Activated CD8-positive, alpha-beta T cell treated with anti-CD3 and anti-CD28 coated beads, Interleukin-2, amount 10 ng/mL, durations not matched to agents 7 days and 5 days (primary cell): ENCODE measurements at places on chromosomes 16 and 17. TPM values are rescaled to one million over a fixed set of nuclear protein-coding genes. Genes with fewer than 3 reads are reported as not detected.

- DNase-seq: no peak
These were observed 35.3 kb downstream of the NOL11 start for GRCh38 chr17:67753026-67753425.

GRCh38 chr17:73309727-73310596 lies 1.8 kb downstream of the CDC42EP4 start:
- DNase-seq: no peak

DNA sequence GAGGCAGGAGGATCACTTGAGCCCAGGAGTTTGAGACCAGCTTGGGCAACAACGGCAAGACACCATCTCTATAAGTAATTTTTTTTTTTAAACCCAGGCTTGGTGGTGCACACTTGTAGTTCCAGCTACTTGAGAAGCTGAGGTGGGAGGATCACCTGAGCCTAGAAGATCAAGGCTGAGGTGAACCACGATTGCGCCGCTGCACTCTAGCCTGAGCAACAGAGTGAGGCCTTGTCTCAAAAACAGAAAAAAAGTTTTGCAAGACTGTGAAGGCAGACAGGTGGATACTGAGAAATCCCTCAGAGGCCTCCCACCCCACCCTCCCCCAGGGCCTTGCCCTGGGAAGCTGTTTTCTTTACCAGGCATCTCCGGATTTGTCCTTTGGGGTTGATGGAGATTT lies 125.4 kb downstream of the MGAT5B start:
- DNase-seq: peak; percentile 45

- no peak for DNase-seq
These were observed 59.1 kb upstream of the CLEC18B start for GRCh38 chr16:74480150-74481029.

GRCh38 chr17:17089796-17090641 lies 47.8 kb downstream of the MPRIP start:
- no peak for DNase-seq

DNA sequence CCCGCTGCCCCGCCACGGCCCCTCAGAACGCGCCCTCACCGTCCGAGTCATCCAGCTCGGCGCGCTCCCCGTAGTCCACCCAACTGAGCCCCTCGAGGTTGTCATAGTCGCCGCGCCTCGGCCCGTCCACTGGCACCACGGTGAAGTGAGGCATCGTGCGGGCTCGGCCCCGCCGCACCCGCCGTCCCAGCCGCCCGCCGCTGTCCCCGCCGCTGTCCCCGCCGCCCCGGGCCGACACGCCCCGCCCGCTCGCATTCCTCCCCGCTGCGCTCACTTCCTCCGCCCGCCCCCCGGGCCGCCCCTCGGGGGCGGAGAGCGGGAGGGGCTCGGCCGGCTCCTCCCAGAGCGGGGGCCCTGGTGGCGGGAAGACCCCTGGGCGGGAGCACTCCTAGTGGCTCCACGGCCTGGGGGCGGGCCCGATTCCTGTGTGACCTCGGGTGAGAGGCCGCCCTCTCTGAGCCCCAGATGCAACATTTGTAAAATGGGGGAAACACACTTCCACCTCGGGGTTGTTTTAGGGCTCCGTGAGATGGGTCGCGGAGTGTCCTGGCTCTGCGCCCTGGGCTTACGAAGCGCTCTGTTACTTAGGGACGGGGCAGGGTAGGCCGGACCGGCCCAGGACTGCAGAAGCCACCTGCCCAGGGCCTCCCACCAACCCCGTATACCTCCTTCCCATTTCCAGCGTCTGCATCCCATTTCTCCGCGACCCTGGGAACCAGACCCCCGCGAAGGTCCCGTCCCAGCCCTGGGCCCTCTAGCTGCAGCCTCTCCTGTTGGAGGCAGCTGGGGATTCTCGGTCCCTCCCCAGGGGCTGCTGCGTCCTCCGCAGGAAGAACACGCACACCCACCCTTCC lies at the start of gene SLC12A4:
SLC12A4 (minus strand) TSS at position 238 of the 854 bp plus-strand sequence; CDS start at position 154, 84 bp downstream.
- peak; percentile 93 for DNase-seq

DNA sequence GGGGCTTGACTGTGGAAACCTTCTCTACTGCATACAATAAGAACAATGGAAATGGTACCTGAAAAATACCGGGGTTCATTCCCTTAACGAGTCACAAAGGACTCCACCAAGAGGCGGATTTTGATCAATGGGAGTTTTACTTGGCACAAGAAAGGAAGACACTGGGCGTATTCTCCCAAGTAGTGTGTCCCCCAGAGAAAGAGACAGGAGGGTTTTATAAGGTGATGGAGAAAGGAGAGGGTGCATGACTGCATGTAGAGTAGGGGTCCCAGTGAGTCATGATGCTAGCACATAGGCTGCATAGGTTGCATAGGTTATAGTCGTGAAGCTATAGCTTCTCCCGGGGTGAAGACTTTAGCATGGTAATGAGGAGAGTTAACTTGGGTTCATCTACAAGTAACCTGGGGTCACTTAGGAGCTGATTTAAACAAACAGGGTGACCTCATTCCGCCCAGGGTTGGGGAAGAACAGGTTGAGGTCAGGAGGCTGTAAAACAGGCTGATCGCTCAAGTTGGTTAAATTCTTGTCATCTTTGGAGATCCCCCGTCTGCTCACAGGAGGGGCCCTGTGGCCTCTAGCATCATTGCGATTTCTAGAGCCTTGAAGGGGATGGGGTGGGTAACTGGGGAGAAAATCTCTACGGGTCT lies 1.5 kb downstream of the MPV17L start:
- no peak for DNase-seq

GRCh38 chr16:10370096-10370726 lies 15.7 kb upstream of the ATF7IP2 start:
- DNase-seq: no peak

- DNase-seq: no peak
These were observed 26.3 kb downstream of the GINS3 start for GRCh38 chr16:58418601-58419000.

GRCh38 chr16:57976331-57976796 lies 5.4 kb upstream of the CNGB1 start:
- no peak for DNase-seq

DNA sequence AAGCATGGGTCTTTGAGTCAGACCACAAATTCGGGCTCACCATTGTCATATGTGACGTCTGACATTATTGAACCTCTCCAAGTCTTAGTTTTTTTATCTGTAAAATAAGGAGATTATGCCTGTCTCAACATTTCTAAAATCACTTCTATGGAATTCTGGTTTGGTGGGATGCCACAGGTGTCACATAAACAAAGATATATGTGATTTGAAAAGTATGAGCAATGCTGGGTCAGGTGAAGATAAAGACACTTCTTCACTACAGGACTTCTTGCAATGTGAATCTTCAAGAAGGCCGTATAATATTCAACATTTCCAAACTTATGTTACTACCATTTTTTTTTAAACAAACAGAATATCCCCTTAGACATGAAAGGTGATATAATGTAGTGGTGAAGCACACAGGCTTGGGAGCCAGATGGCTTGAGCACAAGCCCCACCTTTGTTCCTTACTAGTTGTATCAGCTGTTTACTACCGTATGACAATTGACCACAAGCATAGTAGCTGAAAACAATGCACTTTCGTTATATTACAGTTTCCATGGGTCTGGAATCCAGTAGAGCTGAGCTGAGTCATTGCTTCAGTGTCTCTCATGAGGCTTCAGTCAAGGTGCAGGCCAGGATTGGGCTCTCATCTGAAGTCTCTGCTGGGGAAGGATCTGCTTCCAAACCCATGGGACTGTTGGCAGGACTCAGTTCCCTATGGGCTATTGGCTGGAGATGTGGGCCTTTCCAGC lies 87.7 kb downstream of the UTP18 start:
- no peak for DNase-seq

DNA sequence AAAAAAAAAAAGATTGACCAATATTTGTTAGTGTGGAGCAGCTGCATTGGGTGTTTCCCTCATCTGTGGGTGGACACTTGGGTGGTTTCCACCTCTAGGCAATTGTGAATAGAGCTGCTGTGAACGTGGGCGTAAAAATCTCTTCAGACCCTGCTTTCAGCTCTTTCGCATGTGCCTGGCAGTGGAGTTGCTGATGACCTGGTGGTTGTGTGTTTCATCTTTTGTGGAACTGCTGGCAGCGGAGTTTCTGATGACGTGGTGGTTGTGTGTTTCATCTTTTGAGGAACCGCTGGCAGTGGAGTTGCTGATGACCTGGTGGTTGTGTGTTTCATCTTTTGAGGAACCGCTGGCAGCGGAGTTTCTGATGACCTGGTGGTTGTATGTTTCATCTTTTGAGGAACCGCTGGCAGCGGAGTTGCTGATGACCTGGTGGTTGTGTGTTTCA lies 21.4 kb downstream of the ZC3H18 start:
- no peak for DNase-seq

DNA sequence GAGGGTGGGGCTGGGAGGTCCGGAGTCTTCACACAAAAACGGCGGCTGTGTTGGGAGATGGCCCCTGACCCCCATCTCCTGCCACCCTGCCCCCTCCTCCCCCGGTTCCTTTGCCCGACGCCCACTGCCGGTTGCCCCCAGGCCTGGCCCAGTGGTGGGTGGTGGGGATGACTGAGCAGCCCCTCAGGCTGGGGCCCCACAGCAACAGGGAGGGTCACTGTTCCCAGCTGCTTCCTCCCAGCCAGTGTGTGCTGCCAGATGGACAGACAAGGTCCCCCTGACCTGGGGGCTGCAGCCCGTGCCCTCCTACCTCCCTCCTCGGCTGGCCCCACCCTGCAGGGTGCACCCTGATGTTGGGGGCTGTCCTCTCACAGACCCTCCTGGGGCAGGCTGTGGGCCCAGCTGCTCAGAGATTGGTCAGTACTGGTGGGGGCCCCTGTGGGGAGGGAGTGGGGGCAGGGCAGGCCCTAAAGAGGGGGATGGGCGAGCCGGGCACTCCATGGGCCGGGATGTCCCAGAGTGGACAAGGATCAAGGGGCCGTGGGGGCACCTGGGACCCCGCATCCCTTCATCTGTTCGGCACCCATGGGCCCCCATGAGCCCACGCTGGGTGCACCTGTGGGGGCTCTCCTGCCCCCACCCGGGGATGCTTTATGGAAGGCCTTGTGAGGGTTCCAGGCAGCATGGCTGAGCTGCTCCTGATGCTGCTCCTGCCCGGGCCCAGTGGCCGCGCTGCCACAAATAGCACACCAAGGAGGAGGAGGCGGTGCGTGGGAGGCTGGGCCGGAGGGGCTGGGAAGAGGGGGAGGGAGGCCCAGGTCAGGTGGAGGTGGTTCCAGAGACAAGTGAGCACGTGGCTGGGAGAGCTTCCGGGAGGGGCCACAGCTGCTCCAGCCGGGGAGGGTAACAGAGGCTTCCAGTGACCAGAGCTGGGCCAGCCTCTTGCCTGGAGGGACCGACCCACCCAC lies 5.1 kb downstream of the C1QTNF8 start:
- DNase-seq: no peak

DNA sequence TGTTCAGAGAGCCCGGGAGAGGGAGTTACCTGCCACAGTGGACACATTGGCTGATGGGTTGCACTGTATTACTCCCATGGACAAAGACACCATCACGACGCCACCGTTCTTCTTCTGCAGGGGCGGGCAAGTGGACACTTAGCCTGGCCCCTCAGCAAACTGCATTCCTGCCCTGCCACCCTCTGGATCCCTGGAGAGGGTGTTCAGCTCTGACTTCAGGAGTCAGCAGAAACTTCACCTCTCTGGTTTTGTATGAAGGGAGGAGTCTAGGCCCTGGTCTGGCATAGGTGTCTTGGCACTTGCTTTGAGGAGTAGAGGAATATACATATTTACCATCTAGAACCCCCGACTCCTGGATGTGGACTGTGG lies 9.3 kb downstream of the DPEP2 start:
- DNase-seq: no peak

GRCh38 chr16:56360117-56361008 lies 65.0 kb downstream of the AMFR start:
- no peak for DNase-seq

DNA sequence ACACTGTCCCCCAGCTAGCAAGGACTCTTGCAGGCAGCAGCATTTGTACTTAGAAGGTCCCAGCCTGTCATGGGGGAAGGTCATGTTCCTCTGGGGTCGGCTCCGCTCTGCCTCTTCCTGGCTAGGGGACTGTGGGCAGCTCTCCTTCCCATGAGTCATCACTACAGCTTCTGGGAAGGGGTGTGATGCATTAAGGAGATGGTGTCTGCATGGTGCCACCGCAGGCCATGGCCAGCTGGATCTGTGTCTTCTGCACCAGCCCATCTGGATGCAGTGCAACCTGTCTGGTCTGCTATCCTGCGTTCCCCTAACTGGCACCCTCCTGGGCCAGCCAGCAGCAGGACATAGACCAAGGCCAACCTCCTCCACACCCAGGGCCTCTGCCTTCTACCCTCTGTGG lies 6.3 kb downstream of the STARD3 start:
- DNase-seq: no peak

DNA sequence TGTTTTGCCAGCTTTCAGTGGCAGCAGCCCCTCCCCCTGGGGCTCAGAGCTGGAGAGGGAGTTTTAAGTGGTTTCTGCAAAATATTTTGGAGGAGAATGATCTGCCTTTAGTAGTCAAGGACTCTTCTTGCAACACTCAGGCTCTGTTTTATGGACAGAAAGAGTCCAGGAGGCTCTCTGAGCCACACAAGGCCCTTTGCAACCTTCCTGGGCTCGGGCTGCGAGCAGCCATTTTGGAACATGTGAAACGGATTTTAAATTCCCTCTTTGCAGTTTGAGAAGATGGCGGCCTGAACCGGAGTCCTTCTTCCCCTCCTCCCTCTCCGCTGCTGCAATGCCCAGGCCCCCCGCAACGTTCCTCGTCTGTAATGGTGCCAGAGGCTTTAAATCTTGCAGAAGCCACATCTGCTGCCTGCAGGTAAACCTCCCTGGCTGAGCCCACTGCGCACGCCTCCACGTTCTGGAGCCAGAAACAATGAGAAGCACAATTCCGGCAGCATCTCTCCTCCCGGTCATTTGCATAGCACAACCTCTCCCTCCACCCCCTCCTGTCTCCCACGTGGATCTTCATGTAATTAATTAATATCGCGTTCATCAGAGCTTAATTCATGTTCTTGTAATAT lies 386.1 kb downstream of the SEC14L1 start:
- no peak for DNase-seq

GRCh38 chr16:49534901-49535610 lies 161.5 kb downstream of the C16orf78 start:
- DNase-seq: no peak

GRCh38 chr17:66555605-66556004 lies 253.2 kb downstream of the PRKCA start:
- no peak for DNase-seq

GRCh38 chr16:85975451-85975981 lies 76.6 kb downstream of the IRF8 start:
- no peak for DNase-seq

GRCh38 chr16:84085773-84086172 lies 31.0 kb downstream of the MBTPS1 start:
- DNase-seq: no peak

GRCh38 chr17:56939869-56940484 lies 20.9 kb downstream of the COIL start:
- DNase-seq: no peak

CCDC154 gene
- 2.1 TPM for total RNA-seq

OR4D1 gene
- 0.50 TPM for total RNA-seq

ZNF267 gene
- total RNA-seq: 49.8 TPM

RNF43 gene
- not detected for total RNA-seq

KRT28 gene
- not detected for total RNA-seq

NPIPB6 gene
- 1.8 TPM for total RNA-seq

DNASE1L2 gene
- total RNA-seq: 3.3 TPM

KRT27 gene
- total RNA-seq: not detected

CFAP97D1 gene
- not detected for total RNA-seq

PTGES3L gene
- 0.86 TPM for total RNA-seq

CTF1 gene
- 0.23 TPM for total RNA-seq

MYH8 gene
- not detected for total RNA-seq

CIBAR2 gene
- not detected for total RNA-seq

LIG3 gene
- total RNA-seq: 42.2 TPM

TMEM132E gene
- total RNA-seq: not detected

TNK1 gene
- total RNA-seq: 2.6 TPM
